ENCODE measurements at places on chromosomes 7 and 10.

DNA sequence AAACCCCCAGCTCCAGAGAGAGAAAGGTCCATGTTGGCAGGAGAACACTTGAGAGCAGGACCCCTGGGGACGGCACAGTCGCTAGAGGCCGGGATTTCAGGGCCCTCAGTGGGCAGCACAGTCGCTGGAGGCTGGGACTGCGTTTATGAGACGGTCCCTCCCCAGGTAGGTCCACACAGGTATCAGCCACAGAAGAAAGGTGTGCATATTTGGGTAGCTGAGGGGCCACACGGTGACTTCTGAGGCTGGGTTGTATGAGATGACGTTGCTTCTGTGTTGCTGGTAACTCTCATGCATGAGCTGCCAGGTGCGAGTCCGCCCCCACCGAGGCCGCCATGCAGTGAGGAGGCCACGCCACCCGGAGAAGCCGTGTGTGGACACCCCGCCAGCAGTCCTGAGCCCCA, 56.9 kb upstream of the PPP2R2D start:
- DNase-seq, result no peak

GRCh38 chr10:76469675-76470074, 1038.3 kb downstream of the LRMDA start:
- DNase-seq, result no peak

GRCh38 chr7:117889611-117890010, 16.4 kb upstream of the CTTNBP2 start:
- no peak for DNase-seq

GRCh38 chr7:27156508-27156898, at the start of gene HOXA7:
Gene HOXA7 (minus strand): TSS chr7:27156675. CDS start chr7:27156545, 130 bp downstream.
- no peak for DNase-seq

GRCh38 chr7:80589631-80590030, 48.8 kb upstream of the CD36 start:
- no peak for DNase-seq

GRCh38 chr7:152054367-152055230, 29.1 kb downstream of the GALNT11 start:
- DNase-seq, result no peak

- DNase-seq, result no peak
Observed at GRCh38 chr10:46328853-46329689, 42.3 kb downstream of the ANTXRL start.

DNA sequence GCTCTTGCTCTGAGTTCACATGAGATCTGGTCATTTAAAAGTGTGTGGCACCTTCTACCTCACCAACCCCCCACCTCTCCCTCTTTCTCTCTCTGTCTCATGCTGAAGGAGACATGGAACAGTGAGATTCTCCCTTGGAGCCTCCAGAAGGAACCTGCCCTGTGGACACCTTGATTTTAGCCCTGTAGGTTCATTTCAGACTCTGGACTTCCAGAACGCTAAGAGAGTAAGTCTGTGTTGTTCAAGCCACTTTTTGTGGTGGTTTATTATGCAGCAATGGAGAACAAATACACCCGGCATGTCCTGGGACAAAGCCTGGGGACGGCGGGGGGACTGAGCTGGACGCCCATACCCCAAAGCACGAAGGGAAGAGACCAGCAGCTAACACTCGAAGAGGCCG, 20.7 kb upstream of the GIMAP8 start:
- no peak for DNase-seq

- no peak for DNase-seq
Observed at GRCh38 chr10:22489975-22490374, 144.7 kb downstream of the SPAG6 start.

GRCh38 chr7:105896407-105896911, 20.1 kb upstream of the ATXN7L1 start:
- no peak for DNase-seq

- DNase-seq, result no peak
Observed at GRCh38 chr10:75062506-75063299, 48.8 kb upstream of the SAMD8 start.

- DNase-seq, result no peak
Observed at GRCh38 chr7:141071260-141071854, 2.5 kb upstream of the TMEM178B start.

DNA sequence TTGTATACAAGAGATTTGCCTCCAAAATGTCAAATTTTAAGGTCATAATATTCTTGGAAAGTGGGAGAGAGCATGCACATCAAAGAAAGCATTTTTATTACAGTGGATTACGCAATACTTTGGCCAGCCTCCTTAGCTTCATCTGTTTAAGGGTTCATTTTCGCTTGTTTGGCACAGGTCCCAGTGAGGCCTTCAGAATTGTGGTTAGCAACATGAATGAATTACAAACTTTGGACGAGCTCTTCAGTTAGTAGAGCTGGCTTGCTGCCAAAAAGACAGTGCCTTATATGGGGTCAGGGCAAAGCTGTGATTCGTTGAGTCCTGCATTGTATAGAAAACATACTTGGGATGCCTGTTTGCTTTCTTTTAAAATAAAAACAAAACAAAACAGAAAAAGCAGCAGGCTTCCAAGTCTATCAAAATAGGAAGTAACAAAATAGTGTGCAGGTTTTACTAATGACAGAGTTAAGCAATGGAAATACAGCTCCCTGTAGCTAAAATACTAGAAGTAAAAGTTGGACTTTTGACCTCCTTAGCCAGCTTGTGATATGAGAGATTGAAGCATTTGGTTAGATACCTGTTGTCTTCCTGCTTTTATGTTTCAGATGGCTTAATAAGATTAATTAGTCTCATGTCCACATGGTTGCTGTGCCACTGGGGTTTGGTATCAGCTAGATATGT, 190.8 kb downstream of the MLLT10 start:
- no peak for DNase-seq

- no peak for DNase-seq
Observed at GRCh38 chr10:98259606-98260315, 8.2 kb downstream of the LOXL4 start.

DNA sequence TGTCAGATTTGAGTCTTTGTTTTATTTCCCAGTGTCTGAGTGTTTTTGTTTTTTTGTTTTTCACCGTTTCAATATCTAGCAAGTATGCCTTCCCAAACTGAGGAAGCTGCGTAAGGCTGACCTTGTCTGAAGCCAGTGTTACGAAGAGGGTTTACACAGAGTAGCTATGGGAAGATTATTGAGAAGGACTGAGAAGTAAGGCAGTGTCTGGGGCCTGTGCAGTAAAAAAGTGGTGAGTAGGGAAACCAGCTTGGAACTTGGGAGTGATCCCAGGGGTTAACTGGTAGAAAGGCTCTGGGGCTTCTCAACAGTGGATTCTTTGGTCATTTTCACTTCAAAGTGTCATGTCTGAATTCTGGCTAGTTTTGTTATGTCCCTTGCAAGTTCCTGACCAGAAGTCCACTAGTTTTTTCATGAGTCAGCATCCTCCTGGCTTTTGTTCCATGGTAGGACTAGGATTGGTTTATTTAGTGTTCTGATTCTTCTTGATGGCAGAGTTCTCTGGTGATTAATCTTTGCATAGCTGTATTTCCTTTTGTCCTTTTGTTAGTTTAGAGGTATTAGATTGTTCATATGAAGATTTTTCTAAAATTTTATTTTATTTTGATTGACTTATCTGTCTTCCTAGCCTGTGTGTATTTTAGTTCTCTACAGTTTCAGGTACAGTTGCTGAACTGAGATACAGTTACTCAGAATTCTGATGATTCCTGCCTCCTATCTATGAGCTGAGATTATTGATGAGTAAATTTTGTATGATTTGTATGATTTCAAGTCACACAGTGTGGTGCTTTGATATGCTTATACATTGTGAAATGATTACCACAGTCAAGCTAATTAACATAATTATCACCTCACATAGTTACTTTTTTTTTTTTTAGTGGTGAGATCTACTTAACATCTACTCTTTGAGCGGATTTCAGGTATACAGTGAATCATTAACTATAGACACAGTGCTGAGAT, 19.0 kb downstream of the GARS1 start:
- DNase-seq, result no peak

- no peak for DNase-seq
Observed at GRCh38 chr7:144820552-144820951, 15.3 kb downstream of the TPK1 start.

DNA sequence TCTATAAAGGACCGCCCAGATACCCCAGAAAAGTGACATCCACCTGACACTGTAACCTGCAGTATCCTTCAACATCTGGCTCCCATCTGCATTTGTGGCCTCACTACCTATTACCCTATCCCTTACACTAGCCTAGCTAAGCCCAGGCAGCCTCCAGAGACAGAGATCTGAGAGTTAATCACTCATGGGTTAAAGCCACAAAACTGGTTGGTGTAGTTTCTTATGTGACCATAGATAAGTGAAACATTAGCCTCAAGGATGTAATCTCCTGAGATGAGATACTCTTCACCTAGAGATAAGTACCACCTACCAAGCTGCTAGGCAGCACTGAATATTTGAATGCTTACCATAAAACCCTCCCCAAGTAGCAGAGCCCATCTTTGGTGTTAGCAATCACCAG, 35.4 kb downstream of the CTTNBP2 start:
- DNase-seq, result no peak

DNA sequence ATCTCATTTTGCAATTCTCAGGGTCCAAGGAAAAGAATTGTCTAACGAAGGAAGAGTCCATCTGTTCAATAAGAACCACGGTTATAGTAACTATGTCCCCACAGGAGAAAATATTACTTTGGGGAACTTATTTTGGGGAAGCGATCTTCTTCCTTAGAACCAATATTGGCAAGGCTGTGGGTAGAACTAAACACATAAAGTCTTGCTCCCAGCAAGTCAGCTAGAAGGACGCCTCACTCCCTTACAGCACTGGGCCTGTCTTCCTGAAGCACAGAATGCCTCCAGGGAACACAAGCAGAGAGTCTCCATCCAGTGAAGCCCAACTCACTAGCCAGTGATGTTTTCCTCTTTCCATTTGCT, 30.2 kb downstream of the C10orf71 start:
- no peak for DNase-seq

DNA sequence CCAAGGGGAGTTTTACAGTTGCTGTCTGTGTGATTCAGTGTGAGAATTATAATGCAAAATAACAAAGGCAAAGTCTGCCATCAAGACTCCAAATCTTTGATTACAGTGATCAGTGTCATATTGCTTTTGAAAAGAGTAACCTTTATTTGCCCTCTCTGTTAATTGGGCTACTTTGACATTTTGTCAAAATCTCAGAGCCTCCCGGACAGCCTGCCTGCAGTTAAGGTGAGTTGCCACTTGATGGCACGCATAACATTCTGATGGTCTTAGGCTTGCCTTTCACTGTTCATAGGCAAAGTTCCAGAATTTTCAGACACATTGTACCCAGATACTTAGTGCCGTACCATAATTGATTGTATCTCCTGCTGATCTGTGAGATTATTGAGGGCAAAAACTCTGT, 253.5 kb downstream of the ABCA13 start:
- DNase-seq, result no peak

GRCh38 chr7:151837285-151838042, 39.5 kb downstream of the PRKAG2 start:
- no peak for DNase-seq

DNA sequence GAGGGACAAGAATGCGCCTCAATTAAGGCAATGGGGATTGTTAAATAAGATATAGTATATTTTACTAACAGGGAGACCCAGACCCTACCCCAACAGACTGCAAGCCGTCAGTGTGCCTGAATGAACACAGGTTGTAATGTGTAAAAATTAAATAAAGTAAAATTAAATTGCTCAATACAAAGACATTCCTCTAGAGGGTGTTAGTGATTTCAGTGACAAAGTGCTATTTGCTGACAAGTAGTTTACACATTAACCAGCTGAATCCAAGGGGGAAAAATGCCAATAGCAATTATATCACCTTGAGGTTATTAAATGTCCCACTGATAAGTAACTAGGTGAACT, 110.5 kb downstream of the EBF3 start:
- no peak for DNase-seq

DNA sequence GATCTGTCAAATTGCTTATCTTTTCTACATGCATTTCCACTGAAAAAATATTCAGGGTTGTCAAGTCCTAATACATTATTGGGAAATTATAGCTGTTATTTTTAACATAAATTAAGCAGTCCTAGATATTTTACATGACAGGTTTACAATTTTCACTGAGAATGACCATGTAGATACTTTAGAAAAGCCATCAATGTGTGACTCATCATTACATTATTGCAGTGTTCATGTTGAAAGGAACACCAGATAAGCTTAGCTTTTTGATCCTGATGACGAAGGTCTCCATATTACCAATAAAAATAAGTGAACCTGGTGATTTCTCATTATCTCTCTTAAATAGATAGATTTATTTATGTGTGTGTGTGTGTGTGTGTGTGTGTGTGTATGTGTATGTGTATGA, 529.5 kb upstream of the PCDH15 start:
- DNase-seq, result no peak

GRCh38 chr7:40656349-40656748, 521.5 kb downstream of the SUGCT start:
- no peak for DNase-seq

DNA sequence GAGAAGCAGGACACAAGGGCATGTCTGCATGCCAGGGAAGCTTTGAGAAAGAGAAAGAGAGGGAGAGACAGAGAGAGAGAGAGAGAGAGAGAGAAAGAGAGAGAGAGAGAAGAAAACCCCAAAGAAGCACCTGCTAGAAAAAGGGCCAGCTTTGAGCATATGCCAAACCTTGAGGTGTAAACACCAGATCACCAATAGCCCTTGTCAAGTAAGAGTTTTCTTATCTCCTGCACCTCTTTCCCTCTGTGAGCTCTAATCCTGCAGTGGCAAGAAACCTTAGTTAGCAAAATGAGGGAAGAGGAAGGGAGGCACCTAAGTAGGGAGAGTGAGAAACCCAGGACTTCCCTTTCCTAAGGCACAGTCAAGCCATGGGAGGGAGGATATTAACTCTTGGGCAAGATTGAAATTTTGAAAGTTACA, 11.3 kb upstream of the TRDMT1 start:
- no peak for DNase-seq

GRCh38 chr10:76961841-76962240, 675.8 kb downstream of the KCNMA1 start:
- DNase-seq, result no peak

GRCh38 chr7:128731184-128731583, 8.0 kb upstream of the CALU start:
- no peak for DNase-seq

- no peak for DNase-seq
Observed at GRCh38 chr10:49194212-49194920, 6.2 kb upstream of the TMEM273 start.

DNA sequence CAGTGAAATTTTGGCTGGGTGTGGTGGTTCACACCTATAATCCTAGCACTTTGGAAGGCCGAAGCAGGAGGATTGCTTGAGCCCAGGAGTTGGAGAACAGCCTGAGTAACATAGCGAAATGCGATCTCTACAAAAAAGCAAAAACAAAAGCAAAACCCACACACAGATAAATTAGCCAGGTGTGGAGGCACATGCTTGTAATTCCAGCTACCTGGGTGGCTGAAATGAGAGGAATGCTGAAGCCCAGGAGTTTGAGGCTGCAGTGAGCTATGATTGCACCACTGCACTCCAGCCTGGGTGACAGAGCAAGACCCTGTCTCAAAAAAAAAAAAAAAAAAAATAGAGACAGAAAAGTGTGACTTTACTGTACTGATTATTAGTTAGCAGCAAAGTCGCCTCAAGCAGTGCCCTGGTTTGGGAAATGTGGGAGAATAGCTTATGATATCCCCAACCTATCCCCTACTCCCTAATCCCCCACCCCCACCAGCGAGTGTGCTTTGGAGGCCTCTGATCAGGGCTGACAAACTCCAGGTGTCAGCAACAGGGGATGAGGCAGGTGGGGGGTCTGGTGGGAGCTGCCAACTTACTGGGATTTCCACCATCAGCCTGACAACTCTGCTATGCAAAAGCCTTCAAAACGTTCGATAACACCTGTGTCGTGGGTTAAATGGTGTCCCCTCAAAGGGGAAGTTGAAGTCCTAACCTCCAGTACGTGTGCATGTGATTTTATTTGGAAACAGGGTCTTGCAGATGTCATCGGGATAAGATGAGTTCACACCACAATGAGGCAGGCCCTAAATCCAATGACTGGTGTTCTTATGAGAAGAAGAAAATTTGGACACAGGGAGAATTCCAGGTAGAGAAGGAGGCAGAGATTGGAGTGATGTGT, 124.7 kb upstream of the SDK1 start:
- DNase-seq, result no peak

Data from stimulated activated CD8-positive, alpha-beta memory T cell treated with anti-CD3 and anti-CD28 coated beads, Interleukin-15, amount 100 ng/mL, for 48 hours (primary cell).